Lung microvascular endothelial cell (primary cell): ENCODE measurements at places on chromosomes 3 and 15. TPM values are rescaled to one million over a fixed set of nuclear protein-coding genes. Genes with fewer than 3 reads are reported as not detected.

Gene GOLGA6L4
- 0.65 and 0.99 TPM in 2 replicates for total RNA-seq

Gene GNB4
- 49.0 and 49.2 TPM in 2 replicates for total RNA-seq

Gene IGDCC3
- total RNA-seq: under 0.01 TPM in 1 of 2 replicates, not detected in the other

Gene CAMK1
- 21.4 and 25.1 TPM in 2 replicates for total RNA-seq

Gene ZDHHC19
- total RNA-seq: not detected in 2 replicates

Gene CA12
- 0.22 and 0.40 TPM in 2 replicates for total RNA-seq

Gene PRKCD
- 0.99 and 1.5 TPM in 2 replicates for total RNA-seq

Gene WDR93
- not detected in 2 replicates for total RNA-seq

Gene STRA6
- total RNA-seq: under 0.01 TPM in 2 replicates

Gene U2SURP
- total RNA-seq: 18.5 and 27.2 TPM in 2 replicates

Gene SST
- not detected in 2 replicates for total RNA-seq

Gene PTPN9
- 9.2 and 9.7 TPM in 2 replicates for total RNA-seq

Gene PAQR5
- total RNA-seq: not detected in 2 replicates

Gene SKOR1
- total RNA-seq: under 0.01 TPM in 2 replicates

Gene COL6A5
- not detected in 2 replicates for total RNA-seq

Gene CORO2B
- 0.20 and 1.3 TPM in 2 replicates for total RNA-seq

Gene GCNT3
- total RNA-seq: not detected in 2 replicates

Gene CLEC3B
- total RNA-seq: 0.20 and 0.22 TPM in 2 replicates

Gene PLA2G4D
- not detected in 2 replicates for total RNA-seq

Gene MYRIP
- 4.8 and 5.7 TPM in 2 replicates for total RNA-seq

Gene TLE3
- 8.3 and 13.3 TPM in 2 replicates for total RNA-seq

Gene ECE2
- total RNA-seq: not detected in 2 replicates

Gene XCR1
- total RNA-seq: not detected in 2 replicates

Gene STRIT1
- not detected in 2 replicates for total RNA-seq

Gene SNTN
- not detected in 2 replicates for total RNA-seq

Gene SERINC4
- total RNA-seq: not detected in 2 replicates
